CD4-positive, alpha-beta memory T cell (primary cell): ENCODE measurements at places on chromosomes 3 and 15.

- no peak for DNase-seq
Observed at GRCh38 chr15:68488290-68488689, 56.3 kb upstream of the ITGA11 start.

- no peak for DNase-seq
Observed at GRCh38 chr15:85976986-85977385, 102.7 kb upstream of the AGBL1 start.

- DNase-seq: no peak
Observed at GRCh38 chr15:60477916-60478565, 901 bp downstream of the ICE2 start.

- DNase-seq: peak; percentile 81
Observed at GRCh38 chr3:7876741-7877297, 624.8 kb upstream of the LMCD1 start.

- no peak for DNase-seq
Observed at GRCh38 chr3:137807998-137808397, 43.9 kb downstream of the SOX14 start.

- DNase-seq: no peak
Observed at GRCh38 chr15:39468331-39468730, 112.5 kb upstream of the THBS1 start.

GRCh38 chr3:181066143-181067087 lies 76.9 kb upstream of the DNAJC19 start:
- no peak for DNase-seq

DNA sequence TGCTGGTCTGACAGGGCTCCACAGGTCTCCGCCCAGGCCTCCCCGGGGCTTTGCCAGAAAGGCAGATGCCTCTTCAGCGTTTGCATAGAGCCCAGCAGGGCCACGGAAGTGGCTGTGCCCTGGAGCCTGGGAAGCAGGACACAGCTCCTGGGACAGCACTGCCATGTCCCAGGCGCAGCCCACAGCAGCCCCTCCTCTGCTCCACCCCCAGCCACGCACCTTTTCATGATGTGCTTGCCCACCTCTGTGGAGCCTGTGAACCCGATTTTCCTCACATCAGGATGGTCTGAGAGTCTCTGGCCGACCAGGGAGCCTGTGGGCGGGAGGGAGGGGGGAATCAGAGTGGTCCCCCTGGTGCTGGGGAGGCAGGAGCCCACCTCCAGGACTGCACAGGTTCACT lies 33.9 kb upstream of the SLC41A3 start:
- DNase-seq: no peak

- no peak for DNase-seq
Observed at GRCh38 chr3:131277836-131278497, 103.6 kb upstream of the NUDT16 start.

GRCh38 chr3:52023101-52023770 lies 27.5 kb upstream of the RPL29 start:
- DNase-seq: no peak

- no peak for DNase-seq
Observed at GRCh38 chr15:70247281-70247680, 149.6 kb upstream of the TLE3 start.

DNA sequence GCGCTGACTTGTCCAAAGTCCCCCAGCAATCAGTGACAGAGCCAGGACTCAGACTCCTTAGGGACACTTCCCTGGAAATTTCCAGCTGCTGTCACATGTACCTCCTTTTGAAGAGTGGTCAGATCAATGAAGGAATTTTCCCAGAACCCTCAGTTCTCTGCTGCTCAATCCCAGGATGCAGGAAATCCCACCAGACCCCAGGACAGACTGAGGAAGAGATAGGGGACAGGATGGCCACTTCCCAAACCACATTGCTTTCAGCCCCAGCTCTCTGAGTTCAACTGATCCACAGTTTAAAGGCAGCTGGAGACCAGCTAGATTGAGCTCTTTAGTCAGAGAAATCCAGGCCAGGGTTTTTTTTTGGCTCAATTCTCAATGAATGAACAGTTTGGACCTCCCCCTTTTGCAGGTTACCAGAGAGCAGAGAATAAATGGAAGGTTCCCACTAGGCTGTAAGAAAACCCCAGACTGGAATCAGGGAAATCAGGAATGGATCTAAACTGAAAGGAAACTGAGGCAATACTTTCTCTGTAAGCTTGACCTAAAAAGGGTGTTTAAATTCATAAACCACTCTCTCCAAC lies 1.5 kb downstream of the CYP1A1 start:
- no peak for DNase-seq

DNA sequence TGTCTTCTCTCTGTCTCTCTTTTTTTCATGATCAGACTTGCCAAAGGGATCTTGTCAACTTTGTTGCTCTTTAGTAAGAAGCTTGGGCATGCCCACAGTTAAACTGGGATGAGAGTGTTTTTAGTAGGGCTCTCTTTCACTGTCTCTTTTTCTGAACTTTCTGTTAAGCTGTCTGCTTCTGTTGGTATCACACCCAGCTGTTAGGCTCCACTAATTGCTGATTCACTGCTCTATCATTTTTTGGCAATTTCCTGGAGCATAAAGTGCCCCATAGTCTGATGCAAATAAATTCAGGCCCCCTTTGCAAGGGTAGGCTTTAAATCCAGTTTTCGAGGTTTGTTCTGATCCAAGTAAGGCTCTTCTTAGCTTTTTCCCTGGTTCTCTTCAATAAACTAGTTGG lies 360.4 kb upstream of the ADAMTS9 start:
- no peak for DNase-seq

- no peak for DNase-seq
Observed at GRCh38 chr3:169348929-169349621, 314.4 kb downstream of the MECOM start.

DNA sequence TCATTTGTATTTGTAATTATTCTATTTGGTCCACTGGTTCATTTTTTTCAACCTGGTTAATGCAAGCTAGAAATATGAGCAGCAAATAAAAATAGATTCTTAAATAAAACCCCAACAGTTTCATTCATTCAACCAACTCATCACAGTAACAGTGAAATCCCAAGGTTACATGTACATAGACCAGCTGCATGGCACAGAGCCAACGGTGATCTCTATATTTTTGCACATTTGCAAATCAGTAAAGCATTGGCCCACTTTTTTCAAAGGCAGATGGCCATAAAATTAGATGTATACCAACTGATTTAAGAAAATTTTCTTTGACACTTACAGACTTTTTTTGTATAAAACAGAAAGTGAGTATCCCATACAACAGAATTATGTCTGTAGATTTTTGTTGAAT lies 49.3 kb downstream of the STRIT1 start:
- DNase-seq: no peak

GRCh38 chr3:55658690-55659562 lies 171.8 kb upstream of the WNT5A start:
- no peak for DNase-seq

- peak; percentile 41 for DNase-seq
Observed at GRCh38 chr3:98817547-98818041, 54.5 kb downstream of the ST3GAL6 start.

DNA sequence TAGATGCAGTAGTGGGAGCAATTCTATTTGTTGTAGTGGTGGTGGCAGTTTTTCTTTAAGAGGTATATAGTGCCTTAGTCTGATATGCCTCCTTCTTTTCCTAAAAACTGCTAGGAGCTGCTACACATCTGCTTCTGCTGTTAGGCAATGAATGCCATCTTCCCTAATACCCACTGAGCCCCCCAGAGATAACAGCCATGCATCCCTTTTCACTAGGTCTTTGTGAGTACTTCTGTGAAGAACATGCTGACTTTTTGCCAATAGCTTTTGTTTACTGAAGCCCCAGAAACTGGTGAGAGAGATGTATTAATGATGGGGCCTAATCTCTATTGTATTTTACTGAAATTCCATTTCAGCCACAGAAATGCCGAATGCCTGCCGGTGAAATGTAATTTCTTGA lies 92.6 kb upstream of the CHL1 start:
- DNase-seq: no peak

DNA sequence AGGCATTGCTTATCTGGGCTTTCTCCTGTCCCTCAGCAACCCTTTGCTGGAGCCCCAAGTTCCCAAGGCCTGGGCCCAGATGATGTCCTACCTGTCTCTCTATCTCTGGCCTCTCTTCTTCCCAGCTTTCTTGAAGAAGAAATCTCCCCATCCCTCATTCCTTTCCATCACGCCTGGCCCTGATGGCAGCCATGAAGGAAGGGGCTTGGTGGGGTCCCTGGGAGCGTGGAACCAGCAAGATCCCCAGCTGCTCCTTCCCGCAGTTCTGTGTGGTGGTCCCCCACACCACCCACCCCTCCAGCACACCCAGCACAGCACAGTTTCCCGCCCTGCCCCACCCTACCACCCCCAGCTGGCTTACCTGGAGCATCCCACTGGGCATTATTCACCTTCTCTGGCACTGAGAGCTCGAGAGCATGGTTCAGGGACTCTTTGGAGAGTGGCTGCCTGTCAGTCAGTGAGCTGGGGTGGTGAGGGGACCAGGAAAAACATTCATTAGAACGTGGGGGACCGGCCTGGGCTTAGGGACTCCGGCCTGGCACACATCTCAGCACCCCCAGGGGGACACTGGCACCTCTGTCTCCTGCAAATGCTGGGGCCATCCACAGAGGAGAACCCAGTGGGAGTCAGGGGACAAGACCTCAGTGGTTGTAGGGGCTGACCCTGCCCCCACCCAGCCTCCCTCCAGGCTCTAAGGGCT lies 26.6 kb downstream of the ACSBG1 start:
- DNase-seq: no peak
